Stimulated activated CD4-positive, alpha-beta T cell treated with anti-CD3 and anti-CD28 coated beads, Interleukin-1b, Interleukin-23, amount 100 ng/mL, for 24 hours (primary cell): ENCODE measurements at places on chromosomes 7 and 10.

DNA sequence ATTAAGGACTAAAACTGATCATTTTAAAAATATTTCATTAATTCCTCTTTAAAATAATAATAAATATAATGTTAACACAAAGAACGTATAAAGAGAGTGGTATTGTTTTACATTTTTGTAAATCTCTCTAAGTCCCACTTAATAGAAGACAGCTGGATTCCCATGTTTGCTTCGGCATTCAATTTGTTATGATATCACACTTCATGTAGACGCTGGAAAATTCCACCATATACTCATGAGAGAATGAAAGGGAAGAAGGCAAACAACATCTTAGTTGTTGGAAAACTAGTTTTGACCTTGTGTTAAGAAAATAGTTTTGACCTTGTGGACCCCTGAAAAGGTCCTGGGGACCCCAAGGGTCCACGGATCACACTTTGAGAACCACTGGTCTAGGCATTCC, 85.3 kb upstream of the MGMT start:
- DNase-seq = no peak

DNA sequence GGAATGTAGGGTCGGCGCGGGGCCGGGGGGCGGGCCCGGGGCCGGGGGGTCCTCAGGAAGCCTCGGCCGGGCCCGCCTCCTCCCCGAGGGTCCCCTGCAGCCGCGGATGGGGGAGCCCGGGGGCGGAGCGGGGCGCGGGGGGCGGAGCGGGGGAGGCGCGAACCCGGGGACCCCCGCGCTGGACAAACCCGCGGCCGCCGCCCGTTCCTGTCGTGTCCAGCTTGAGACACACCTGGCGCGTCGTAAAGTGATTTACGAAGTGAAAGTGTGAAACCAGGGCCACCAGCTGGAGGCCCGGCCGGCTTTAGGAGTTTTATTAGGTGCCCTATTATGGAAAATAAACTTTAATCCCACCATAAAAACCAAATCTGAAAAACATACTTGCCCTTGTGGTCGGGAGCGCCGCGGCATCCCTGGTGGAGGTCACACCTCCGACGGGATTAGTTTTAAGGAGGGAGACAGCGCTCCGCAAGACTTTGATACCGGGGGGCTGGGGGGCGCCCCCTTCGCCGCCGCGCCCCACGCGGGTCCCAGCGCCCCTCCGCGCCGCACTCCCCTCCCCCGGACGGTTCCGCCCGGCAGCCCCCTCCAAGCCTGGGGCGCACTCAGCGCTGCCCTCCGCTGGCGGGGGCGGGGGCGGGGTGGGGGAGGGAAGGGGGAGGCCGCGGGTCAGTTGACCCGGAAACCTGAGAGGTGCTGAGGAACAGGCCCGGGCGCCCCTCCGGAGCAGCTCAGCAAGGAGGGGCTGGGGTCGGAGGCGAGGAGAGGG, 10.3 kb downstream of the MNX1 start:
- no peak for DNase-seq

GRCh38 chr10:19466709-19467108, 349.5 kb upstream of the PLXDC2 start:
- no peak for DNase-seq

DNA sequence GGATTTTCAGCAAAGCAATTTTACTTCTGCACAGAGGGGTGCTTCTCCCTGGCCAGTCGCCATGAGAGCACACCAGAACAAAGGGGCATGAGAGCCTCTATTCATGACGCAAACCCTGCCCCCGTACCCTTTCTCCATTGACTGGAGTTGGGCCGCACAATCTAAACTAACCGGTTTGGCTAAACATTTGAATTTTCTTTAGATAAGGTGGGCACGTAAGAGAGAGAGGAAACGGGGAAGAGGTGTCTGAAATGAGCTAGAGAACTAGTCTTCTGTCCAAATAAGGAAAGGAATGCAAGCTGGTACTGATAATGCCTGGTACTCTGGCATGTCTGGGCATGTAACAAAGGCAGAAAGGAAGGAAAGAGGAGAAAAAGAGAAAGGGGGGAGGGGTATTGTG, 13.2 kb upstream of the SCIN start:
- DNase-seq = no peak

DNA sequence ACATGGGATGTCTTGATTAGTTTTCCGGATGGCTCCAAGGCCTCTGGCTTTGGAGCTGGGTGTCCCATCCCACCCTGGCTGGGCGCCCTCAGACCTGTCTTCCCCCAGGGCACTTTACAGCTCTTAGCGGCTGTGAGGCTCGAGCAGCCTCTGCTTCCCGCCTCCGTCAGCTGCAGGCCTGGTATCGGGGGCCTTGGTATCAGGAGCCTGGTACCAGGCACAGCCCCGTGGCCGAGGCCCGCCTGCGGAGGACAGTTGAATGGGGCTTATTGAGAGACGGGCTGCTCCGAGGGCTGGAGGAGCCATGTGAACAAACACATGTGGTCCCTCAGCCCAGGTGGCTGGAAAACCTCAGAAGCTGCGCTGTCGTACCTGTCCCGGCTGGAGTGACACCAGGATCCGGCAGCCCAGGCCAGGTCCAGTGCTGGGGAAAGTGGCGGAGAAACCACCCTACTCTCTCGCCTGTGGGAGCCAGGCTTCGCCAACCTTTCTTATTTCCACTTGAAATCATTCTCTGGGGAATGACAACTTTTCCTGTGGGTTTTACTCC, 23.9 kb upstream of the AP5Z1 start:
- no peak for DNase-seq
